Inflammatory macrophage treated with lipopolysaccharide for 4 hours (primary cell): ENCODE measurements at places on chromosomes 13 and 19.

- DNase-seq, result no peak
Observed at GRCh38 chr19:51694318-51695085, 1.4 kb downstream of the SPACA6 start.

GRCh38 chr13:24006520-24007248, 109.4 kb upstream of the C1QTNF9B start:
- no peak for DNase-seq

GRCh38 chr13:102881819-102882686, 36.2 kb downstream of the ERCC5 start:
- no peak for DNase-seq

DNA sequence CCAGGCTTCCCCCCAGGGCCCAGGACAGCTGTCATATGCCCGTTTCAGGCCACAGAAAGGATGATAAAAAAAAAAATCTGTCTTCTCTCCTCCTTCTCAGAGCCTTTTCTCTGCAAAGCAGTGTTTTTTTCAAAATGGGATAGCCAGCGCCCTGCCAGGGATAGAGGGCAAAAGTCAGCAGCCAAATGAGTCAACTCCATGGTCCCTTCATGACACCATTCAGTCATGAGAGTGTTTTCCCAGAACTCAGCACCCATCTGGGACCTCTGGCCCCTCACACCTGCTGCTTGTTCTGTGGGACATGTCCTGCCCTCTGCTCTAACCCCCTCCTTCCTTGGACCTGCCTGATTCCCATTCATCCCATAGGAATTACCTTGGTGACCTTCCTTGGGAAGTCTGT, 95.0 kb downstream of the CYSLTR2 start:
- peak; percentile 15 for DNase-seq

GRCh38 chr19:39401549-39402345, 4.9 kb upstream of the ZFP36 start:
- peak; percentile 76 for DNase-seq

GRCh38 chr19:46402725-46403124, 10.6 kb downstream of the CCDC8 start:
- DNase-seq, result no peak

DNA sequence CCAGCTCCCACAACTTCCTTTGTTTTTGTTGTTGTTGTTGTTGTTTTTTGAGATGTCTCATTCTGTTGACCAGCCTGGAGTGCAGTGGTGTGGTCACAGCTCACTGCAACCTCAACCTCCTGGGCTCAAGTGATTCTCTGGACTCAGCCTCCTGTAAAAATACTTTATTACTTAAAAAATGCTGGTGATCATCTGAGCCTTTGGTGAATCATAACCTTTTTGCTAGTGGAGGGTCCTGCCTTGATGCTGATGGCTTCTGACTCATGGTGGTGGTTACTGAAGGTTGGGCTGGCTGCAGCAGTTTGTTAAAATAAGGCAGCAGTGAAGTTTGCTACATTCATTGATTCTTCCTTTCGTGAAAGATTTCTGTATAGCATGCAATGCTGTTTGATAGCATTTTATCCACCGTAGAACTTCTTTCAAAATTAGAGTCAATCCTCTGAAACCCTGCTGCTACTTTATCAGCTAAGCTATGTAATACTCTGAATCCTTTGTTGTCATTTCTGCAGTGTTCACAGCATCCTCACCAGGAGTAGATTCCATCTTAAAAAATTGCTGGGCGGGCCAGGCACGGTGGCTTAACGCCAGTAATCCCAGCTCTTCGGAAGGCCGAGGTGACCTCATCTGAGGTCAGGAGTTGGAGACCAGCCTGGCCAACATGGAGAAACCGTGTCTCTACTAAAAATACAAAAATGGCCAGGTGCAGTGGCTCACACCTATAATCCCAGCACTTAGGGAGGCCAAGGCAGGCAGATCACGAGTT, 18.0 kb downstream of the ARHGAP35 start:
- DNase-seq, result no peak

DNA sequence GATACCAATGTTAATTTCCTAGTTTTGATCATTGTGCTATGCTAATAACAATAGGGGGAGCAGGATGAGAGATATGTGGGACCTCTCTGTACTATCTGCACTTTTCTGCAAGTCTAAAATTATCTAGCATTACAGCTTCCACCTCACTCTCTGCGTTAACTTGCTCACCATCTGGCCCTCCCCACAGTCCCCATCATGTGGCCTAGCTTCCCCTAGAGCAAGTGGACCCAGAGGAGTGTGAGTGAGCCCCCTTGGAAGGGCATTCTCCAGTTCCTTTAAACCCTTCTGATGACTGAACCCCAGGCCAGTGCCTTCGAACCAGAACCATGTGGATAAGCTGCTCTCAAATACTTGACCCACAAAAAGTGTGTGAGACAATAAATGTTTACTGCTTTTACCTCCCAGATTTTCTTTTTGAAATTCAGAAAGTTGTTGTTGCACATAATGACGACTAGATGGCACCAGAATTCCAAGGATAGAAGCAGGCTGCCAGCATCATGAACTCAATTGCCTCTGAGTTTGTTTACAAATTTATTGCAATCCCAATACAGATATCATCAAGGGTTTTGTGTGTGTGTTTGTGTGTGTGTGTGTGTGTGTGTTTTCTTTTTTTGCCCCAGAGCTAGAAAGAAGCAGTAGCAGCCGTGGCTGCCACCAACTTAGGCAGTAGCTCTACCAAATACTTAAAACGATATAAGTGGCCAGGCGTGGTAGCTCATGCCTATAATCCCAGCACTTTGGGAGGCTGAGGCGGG, 49.0 kb upstream of the ZNF780A start:
- DNase-seq, result peak; percentile 56

DNA sequence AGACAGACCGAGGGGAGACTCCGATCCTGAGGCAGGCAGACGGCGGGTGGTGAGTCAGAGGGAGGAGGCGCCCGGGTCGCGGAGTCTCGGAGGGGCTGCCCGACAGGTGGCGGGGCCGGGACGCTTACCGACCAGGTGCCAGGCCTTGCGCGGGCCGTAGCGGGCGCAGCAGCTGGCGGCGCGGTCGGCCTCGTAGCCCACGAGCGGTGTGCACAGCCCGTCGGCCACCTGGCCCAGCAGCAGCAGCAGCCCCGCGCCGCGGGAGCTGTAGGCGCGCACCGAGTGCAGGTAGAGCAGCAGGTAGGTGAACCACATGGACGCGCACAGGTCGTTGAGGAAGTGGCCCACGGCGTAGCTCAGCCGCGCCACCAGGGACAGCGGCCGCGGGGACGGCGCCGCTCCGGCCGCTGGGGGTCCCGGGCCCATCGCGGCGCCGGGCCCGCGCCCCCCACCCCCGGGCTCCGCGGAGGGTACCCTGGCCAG, 367 bp downstream of the MFSD12 start:
- DNase-seq, result peak; percentile 54

DNA sequence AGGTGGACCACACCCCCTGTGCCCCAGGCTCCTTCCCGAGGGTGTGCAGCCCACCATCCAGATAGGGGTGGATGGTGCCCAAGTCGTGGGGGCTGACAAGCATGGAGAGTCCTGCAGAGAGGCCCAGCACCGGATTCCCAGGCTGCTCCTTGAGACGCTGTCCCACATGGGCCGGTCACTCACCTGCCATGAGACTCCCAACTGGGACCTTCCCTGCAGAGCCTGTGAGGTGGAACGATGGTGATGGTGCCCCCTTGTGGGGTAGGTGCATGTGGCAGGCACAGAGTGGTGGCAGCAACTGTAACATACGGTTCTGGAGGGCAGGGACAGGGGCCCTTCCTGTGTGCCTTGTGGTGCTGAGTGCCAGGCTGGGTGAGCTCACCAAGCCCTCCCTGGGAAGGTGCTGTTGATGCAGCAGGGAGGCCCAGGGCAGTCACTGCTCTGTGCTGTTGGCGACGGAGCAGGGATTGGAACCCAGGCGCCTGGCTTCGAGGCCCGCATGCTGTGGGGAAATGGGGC, 33.1 kb downstream of the PPP1R37 start:
- peak; percentile 56 for DNase-seq
